8988T (cell line): ENCODE measurements at places on chromosomes 5 and 9.

DNA sequence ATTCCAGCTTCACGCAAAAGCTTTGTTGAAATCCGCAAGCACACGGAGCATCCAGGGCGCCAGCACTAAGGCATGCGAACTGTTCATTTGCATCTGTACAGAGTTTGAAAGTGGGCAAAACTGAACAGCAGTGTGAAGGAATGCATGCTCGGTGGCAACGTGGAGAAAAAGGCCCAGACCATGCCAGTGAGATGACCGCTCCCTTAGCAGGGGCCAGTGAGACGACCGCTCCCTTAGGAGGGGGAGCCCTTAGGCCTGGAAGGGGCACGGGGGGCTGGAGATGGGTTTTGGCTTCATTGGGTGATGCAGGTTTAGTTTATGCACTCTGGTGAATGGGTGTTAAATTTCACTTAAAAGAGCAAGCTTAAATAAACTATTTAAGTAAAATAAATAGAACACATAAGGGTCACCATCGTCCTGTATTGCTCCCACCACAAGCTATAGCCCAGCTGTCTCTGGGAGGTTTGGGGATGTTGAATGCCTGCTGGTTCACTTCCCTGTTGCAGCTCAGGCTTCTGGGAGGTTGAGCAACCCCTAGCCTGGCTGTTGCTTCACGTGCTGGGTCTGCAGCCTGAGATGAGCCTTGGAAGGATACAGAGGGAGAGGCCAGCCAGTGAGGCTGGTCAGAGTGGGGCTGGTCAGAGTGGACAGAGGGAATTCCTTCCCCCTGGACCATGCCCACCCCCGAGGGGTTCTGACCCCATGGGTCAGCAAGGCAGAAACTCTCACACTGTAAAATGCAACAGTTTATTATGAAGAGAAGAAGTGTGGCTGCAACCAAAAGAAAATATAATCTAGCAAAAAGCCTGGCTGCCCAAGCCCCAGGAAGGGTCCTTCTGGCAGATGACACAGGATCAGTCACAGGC, 4.6 kb upstream of the FCN1 start:
- DNase-seq: no peak

- DNase-seq: no peak
These were observed 52.1 kb upstream of the PITX1 start for GRCh38 chr5:135085936-135086725.

GRCh38 chr5:114101153-114101552, 260.7 kb upstream of the KCNN2 start:
- DNase-seq: no peak

- DNase-seq: peak; percentile 61
These were observed 22.4 kb upstream of the FCN2 start for GRCh38 chr9:134858051-134858841.

DNA sequence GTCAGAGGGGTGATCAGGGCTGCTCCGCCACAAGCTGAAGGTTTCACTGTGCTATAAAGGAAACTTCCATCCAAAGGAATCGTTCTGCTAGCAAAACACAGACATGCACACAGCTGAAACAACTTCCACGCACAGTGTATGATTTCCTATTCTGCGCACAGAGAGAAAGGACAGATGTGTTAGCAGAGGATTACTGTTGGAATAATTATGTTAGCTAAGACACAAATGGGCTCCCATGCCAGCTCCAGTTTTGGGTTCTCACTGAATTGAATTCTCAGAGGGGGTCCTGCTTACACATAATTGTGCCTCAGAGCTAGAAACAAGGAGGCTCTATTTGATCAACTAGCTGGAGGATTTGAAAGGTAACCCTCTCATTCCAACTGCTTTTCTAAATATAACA, 352.4 kb downstream of the IRX2 start:
- no peak for DNase-seq

GRCh38 chr5:66710557-66711088, 114.4 kb downstream of the MAST4 start:
- DNase-seq: no peak

- DNase-seq: no peak
These were observed 185.0 kb downstream of the NR2F1-AS1 start for GRCh38 chr5:93395971-93396379.

- no peak for DNase-seq
These were observed 118.1 kb upstream of the ERCC6L2 start for GRCh38 chr9:95757439-95757838.

DNA sequence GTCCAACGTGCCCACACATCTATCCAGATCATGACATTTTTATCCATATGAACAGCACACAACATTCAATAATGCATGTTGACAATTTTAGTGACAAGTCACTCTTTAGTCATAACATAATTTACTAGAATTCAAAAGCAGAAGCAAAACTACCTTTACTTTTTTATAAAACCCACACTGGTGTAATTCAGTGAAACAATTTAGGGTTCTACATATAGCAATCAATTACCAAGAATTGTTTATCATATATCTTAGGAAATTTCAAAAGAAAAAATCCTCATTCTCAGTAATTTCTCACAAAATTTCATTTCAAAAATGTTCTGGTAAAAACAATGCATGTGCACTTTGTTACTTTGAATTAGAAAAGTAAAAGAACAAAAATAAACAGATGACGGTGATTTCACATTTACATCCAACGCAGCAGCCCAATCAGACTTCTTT, 12.6 kb downstream of the AUH start:
- DNase-seq: no peak

- no peak for DNase-seq
These were observed 124.6 kb upstream of the TAF11L2 start for GRCh38 chr5:17373406-17373805.

DNA sequence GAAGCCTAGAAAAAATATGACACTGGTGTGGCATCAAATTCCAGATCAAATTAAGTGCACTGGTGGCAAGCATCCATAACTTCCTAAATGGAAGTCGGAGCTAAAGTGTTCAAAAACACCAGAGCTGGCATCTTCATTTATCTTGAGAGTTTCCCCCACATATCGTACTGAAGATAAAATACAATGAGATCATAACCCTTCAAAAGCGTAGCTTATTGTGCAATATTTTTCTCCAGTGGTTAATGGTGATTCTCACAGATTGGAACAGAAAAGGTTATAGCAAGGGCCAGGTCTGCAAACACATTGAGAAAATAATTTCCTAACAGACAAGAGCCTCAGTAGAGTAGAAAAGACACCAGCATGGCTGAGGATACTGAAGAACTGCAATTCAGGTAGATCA, 147.6 kb downstream of the SEMA5A start:
- no peak for DNase-seq
